ENCODE measurements at places on chromosomes 5 and 9. TPM values are rescaled to one million over a fixed set of nuclear protein-coding genes. Genes with fewer than 3 reads are reported as not detected.

Gene SLC25A2
- total RNA-seq: 0.65 TPM

Gene STC2
- not detected for total RNA-seq

DNA sequence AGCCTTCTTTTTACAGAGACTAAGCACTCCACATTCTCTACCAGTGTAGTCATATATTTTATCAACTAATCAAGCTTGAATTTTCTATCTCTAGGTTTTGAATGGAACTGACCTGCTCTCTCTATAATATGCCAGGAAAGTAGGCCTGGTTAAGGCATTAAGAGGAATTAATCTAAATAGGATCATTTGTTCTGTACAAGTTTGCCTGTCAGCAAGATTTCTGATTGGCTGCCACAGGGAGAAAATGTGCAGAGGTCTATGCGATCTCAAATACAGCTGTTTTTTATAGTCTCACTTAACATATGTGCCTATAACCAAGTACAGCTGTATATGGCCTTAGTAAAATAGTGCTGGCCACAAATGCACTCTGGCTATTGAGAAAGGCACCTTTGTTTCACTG lies 418.8 kb downstream of the KDM4C start:
- H3K27ac ChIP-seq: no peak overlapping the region
- no peaks in the 10 kb centered on the region for H3K27me3 ChIP-seq
- DNase-seq: no peak
- no peak overlapping the region for H3K4me3 ChIP-seq
- peaks cover 13% of the 10 kb centered on the region for H3K36me3 ChIP-seq
- H3K4me1 ChIP-seq: peaks cover 10% of the 10 kb centered on the region

- no peak overlapping the region for H3K27ac ChIP-seq
- DNase-seq: no peak
- H3K27me3 ChIP-seq: peaks cover 36% of the 10 kb centered on the region
- H3K4me1 ChIP-seq: no peaks in the 10 kb centered on the region
Observed at GRCh38 chr5:148639081-148639480, 15.2 kb downstream of the HTR4 start.

DNA sequence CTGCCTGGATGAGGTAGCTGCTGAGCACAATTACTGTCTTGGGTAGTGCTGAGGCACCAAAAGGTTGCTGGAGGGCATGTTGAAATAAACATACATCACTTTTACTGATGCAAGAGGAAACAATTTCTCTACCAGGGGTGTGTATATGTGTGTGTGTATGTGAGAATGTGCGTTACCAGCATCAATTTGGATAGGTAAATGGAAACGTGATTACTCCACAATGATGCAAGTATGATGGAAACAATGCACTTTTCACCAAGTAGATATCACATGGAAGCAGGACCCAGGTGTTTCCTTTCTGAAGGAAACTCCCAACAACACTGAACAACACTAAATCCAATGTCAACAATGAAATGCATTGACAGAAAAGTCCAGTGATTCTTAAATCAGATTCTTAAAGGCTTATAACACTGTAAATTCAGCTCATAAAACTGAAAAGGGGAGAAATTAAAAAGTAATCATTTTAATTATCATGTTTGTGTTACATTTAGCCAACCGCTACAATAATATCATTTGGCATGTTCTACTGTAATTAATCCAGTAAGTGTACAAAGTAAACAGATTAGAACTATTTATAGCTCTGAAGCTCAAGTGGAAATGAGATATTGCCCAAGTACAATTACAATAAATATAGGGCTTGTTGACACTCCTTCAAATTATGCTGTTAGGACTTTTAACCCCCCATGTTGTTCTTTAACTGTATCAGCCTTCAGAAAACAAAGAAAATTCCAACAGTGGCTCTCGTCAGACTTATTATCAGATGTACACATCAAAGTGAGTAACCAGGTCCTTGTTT lies 25.3 kb downstream of the YIPF5 start:
- H3K36me3 ChIP-seq: peaks cover 5% of the 10 kb centered on the region
- H3K4me3 ChIP-seq: no peak overlapping the region
- H3K4me1 ChIP-seq: peaks cover 9% of the 10 kb centered on the region

Gene INSL4
- 0.16 TPM for total RNA-seq

GRCh38 chr5:73938938-73939320 lies 312.9 kb downstream of the ARHGEF28 start:
- no peak overlapping the region for H3K27ac ChIP-seq
- no peaks in the 10 kb centered on the region for H3K36me3 ChIP-seq
- no peaks in the 10 kb centered on the region for H3K4me1 ChIP-seq
- DNase-seq: no peak
- peaks cover 46% of the 10 kb centered on the region for H3K27me3 ChIP-seq
- no peak overlapping the region for H3K4me3 ChIP-seq

- H3K27me3 ChIP-seq: no peaks in the 10 kb centered on the region
- H3K4me3 ChIP-seq: no peak overlapping the region
- peaks cover 2% of the 10 kb centered on the region for H3K4me1 ChIP-seq
- H3K27ac ChIP-seq: no peak overlapping the region
Observed at GRCh38 chr9:80049096-80049782, 477.5 kb downstream of the TLE4 start.

- H3K27me3 ChIP-seq: peaks cover 14% of the 10 kb centered on the region
- H3K36me3 ChIP-seq: no peaks in the 10 kb centered on the region
- DNase-seq: no peak
- H3K4me3 ChIP-seq: no peak overlapping the region
- no peaks in the 10 kb centered on the region for H3K4me1 ChIP-seq
Observed at GRCh38 chr9:93221044-93221443, 37.1 kb downstream of the WNK2 start.

DNA sequence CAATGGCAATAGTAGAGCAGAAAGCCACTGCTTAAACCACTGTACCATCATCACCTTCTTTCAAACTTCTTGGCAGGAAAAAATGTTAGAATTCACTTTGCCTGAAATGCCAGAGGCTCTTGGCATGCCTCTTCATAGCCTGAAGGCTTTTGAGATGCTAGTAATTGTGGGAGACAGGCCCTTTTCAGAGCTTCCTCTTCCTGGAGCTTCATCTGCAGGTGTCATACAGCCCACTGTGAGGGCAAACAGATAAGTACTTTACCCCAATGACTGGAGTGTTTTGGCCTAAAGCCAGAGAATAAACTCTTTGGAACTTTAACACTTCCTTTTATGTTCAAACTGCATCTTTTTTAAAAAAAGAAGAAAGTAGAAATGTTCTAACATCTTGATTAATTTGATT lies 81.3 kb upstream of the TMEM171 start:
- DNase-seq: no peak
- H3K36me3 ChIP-seq: no peaks in the 10 kb centered on the region
- H3K27ac ChIP-seq: no peak overlapping the region
- no peak overlapping the region for H3K4me3 ChIP-seq
- H3K4me1 ChIP-seq: no peaks in the 10 kb centered on the region
- no peaks in the 10 kb centered on the region for H3K27me3 ChIP-seq

GRCh38 chr5:5188376-5189050 lies 48.4 kb downstream of the ADAMTS16 start:
- H3K27me3 ChIP-seq: no peaks in the 10 kb centered on the region
- no peak for DNase-seq
- H3K36me3 ChIP-seq: no peaks in the 10 kb centered on the region
- H3K27ac ChIP-seq: no peak overlapping the region
- H3K4me3 ChIP-seq: no peak overlapping the region

DNA sequence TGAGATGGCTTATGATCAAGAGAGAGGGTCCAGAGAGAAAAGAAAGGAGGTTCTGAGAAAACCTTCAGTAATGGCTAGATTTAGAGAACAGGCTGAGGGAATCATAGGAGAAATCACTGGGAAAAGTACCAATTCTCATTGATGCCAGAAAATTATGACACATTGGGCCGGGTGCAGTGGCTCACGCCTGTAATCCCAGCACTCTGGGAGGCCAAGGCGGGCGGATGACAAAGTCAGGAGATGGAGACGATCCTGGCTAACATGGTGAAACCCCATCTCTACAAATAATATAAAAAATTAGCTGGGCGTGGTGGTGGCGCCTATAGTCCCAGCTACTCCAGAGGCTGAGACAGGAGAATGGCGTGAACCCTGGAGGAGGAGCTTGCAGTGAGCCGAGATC lies 29.5 kb upstream of the PLIN2 start:
- no peaks in the 10 kb centered on the region for H3K36me3 ChIP-seq
- no peak overlapping the region for H3K4me3 ChIP-seq
- DNase-seq: no peak
- peaks cover 15% of the 10 kb centered on the region for H3K4me1 ChIP-seq
- H3K27ac ChIP-seq: no peak overlapping the region

Gene PTPN3
- total RNA-seq: not detected

Gene MARCHF11
- total RNA-seq: not detected

- H3K4me3 ChIP-seq: no peak overlapping the region
- no peaks in the 10 kb centered on the region for H3K36me3 ChIP-seq
- peaks cover 2% of the 10 kb centered on the region for H3K4me1 ChIP-seq
- no peak overlapping the region for H3K27ac ChIP-seq
- H3K27me3 ChIP-seq: peaks cover 44% of the 10 kb centered on the region
Observed at GRCh38 chr5:66354422-66354821, 210.3 kb downstream of the SREK1 start.

GRCh38 chr5:19987612-19988361 lies at the start of gene CDH18:
Gene CDH18 (minus strand): TSS chr5:19988200. CDS start chr5:19838986, 149,214 bp downstream.
- DNase-seq: no peak
- H3K4me1 ChIP-seq: no peaks in the 10 kb centered on the region
- no peak within 1 kb of the TSS for H3K4me3 ChIP-seq
- H3K36me3 ChIP-seq: no peaks in the 10 kb centered on the region
- no peaks in the 10 kb centered on the region for H3K27me3 ChIP-seq

DNA sequence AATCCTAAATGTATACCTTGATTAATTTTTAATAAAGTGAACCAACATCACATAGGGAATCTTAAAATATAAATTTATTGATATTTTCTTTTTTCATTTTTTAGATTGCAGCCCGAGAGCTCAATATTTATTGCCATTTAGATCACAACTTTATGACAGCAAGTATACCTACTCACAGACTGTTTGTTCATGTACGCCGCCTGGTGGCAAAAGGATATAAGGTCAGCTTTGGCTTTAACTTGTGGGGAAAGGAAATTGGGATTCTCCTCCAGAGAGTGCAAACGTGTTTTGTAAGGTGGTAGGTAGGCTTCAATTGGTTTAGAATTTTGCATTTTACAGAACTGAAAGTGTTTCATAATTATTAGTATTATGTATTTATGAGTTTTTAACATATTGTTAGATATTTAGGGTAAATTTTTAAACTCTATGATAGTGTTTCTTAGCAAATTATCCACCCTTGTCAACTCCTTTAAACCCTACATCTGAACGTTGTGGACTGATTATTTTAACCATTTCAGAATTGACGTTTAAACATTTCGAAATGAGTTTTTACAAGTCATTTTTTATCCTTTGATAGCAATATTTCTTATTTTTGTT lies 17.5 kb upstream of the DHFR start:
- H3K4me1 ChIP-seq: peaks cover 6% of the 10 kb centered on the region
- no peak overlapping the region for H3K4me3 ChIP-seq
- no peaks in the 10 kb centered on the region for H3K27me3 ChIP-seq
- H3K27ac ChIP-seq: no peak overlapping the region

- H3K4me3 ChIP-seq: no peak overlapping the region
- H3K27me3 ChIP-seq: no peaks in the 10 kb centered on the region
- no peak for DNase-seq
- no peaks in the 10 kb centered on the region for H3K4me1 ChIP-seq
Observed at GRCh38 chr5:96016216-96016615, 54.6 kb upstream of the ELL2 start.

DNA sequence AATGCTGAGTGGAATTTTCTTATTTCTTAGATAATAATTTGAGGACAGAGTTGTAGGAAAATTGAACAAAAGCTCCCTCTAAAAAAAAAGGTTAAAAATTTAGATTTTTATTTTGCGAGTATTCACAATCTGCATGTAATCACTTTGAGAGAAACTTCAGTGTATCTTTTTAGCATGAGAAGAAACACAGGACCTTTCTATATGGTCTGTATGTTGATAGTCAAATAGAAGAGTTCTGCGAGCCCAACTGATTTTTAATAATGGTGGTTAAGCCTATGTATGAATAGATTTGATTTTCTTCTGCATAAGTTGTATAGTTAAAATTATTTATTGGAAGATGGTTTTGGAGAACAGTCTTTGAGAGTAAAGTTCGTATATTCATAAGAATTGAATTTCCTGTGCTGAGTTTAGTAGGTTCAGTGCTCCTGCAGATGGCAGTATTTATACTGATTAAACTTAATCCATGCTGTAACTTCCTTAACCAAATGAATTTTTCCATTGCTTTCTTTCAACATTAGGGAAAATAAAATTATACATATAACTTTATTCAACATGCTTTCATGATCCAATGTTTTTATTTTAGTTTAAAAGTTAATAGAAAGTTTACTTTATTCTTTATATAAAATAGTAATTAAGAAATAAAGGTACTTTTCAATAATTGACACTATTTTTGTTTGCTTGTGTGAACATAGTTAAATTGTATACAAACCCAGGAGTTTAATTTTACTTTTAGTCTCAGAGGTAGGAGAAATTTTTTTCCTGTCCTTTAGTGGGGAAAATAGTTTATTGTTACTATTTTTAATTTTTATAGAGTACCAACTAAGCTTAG lies 19.6 kb downstream of the TCERG1 start:
- peak overlapping the region; percentile 16 for H3K27ac ChIP-seq
- H3K4me1 ChIP-seq: peaks cover 16% of the 10 kb centered on the region
- H3K27me3 ChIP-seq: no peaks in the 10 kb centered on the region
- no peak for DNase-seq

DNA sequence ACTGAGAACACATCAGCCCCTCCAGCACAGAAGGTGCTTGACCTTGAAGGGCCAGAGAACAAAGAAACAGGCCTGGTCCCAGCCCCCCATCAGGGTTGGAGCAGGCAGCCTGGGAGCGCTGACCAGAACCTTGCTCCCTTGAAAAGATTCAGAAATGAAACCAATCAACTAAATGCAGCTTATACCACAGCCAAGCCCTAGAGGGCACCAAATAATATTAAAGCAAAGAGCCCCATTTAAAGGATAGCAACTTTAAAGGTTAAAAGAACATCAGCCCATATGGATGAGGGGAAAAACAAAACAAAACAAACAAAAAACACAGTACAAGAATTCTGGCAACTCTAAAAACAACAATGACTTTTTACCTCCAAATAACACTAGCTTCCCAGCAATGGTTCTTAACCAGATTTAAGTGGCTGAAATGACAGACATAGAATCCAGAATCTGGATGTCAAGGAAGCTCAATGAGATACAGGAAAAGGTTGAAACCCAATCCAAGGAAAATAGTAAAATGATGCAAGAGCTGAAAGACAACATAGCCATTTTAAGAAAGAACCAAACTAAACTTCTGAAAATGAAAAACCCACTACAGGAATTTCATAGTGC lies 471.9 kb downstream of the MTRR start:
- no peaks in the 10 kb centered on the region for H3K36me3 ChIP-seq
- DNase-seq: no peak
- no peak overlapping the region for H3K27ac ChIP-seq
- no peaks in the 10 kb centered on the region for H3K27me3 ChIP-seq
- no peaks in the 10 kb centered on the region for H3K4me1 ChIP-seq

GRCh38 chr5:115586525-115587146 lies 15.6 kb downstream of the TICAM2 start:
- DNase-seq: no peak
- H3K27me3 ChIP-seq: no peaks in the 10 kb centered on the region
- no peak overlapping the region for H3K27ac ChIP-seq
- peaks cover 2% of the 10 kb centered on the region for H3K4me1 ChIP-seq
- no peak overlapping the region for H3K4me3 ChIP-seq

GRCh38 chr9:33250458-33250995 lies 10.6 kb downstream of the SPINK4 start:
- peaks cover 7% of the 10 kb centered on the region for H3K4me1 ChIP-seq
- no peak overlapping the region for H3K4me3 ChIP-seq
- H3K36me3 ChIP-seq: peaks cover 18% of the 10 kb centered on the region
- DNase-seq: no peak

- no peaks in the 10 kb centered on the region for H3K36me3 ChIP-seq
- no peak for DNase-seq
- H3K4me3 ChIP-seq: no peak overlapping the region
- H3K4me1 ChIP-seq: no peaks in the 10 kb centered on the region
- no peaks in the 10 kb centered on the region for H3K27me3 ChIP-seq
- no peak overlapping the region for H3K27ac ChIP-seq
Observed at GRCh38 chr9:89869793-89870580, 265.2 kb downstream of the GADD45G start.

Gene SPINK6
- not detected for total RNA-seq

Gene TMEM252
- not detected for total RNA-seq

Gene CAVIN4
- total RNA-seq: 0.13 TPM

Gene TNC
- total RNA-seq: not detected

All from T-helper 17 cell (primary cell).